Hindlimb muscle (tissue), 1 donor: ENCODE measurements at places on chromosomes 12 and 14. TPM values are rescaled to one million over a fixed set of nuclear protein-coding genes. Genes with fewer than 3 reads are reported as not detected.

HIGD1C gene
- polyA plus RNA-seq: not detected

KRT86 gene
- polyA plus RNA-seq: 0.19 TPM

NEUROD4 gene
- not detected for polyA plus RNA-seq

- DNase-seq: no peak
Observed at GRCh38 chr14:53606203-53606602, 350.4 kb downstream of the BMP4 start.

- DNase-seq: peak; percentile 32
Observed at GRCh38 chr12:28191051-28192048, 1.1 kb downstream of the CCDC91 start.

DNA sequence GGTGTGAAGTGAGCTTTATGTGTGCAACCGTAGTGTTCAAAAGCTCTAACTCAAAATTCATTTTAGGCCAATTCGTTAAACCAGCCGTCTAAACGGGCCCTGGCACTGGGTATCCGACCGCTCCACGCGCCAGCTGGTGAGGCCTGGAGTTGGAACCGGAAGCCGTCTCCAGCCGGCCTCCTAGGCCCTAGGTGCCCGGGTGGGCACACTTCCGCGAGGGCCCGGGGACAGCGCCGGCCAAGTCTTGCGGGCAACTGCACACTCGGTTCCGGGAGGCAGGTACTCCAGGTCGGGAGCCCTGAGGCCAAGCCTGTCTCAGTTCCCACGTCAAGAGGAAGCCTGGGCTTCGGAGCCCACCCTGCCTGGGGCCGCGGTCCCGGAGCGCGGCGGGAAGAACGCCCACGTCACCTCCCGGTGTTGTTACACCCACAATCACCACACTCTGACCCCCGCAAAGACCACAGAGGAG lies 16.2 kb downstream of the OTX2 start:
- no peak for DNase-seq

DNA sequence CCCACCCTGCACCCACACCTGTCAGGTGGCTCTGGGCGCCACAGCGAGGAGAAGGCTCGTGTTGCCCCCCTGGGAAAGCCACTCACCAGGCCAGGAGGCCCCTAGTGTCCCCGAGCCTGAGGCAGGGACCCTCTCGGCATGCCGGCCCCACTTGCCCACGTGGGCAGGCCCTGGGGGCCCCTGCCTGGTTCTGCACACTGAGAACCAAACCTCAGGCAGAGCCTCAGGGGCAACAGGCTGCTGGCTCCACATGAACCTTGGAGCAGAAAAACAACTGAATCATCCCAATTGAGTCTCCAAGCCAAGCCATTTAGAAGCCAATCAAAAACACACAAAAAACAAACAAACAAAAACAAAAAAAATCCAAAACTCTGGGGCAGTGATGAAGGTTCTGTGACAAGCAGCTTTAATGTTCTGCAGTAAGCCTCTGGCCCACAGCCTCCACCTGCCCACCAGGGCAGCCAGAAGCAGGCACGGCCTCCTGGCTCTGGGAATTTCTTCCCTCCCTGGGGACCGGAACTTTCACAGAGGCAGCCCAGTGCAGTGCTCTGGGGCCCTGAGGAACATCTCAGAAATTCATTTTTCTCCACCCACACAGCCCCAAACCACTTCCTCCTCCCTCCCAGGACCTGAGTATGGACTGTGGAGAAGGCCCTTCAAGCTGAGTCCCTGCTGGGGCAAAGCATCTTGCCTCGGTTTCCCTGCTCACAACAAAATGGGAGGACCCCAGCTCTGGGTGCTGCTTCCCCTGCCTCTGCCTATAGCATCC lies 90.2 kb downstream of the CHGA start:
- no peak for DNase-seq

NR1H4 gene
- not detected for polyA plus RNA-seq

- DNase-seq: peak; percentile 55
Observed at GRCh38 chr14:77076113-77076631, 21.9 kb upstream of the CIPC start.

- DNase-seq: peak; percentile 26
Observed at GRCh38 chr12:20097626-20098025, 270.7 kb upstream of the PDE3A start.

- DNase-seq: no peak
Observed at GRCh38 chr14:45558183-45558582, 305.2 kb upstream of the MIS18BP1 start.

AICDA gene
- polyA plus RNA-seq: 0.23 TPM

- DNase-seq: no peak
Observed at GRCh38 chr12:125122668-125123067, 57.4 kb downstream of the AACS start.

FGF6 gene
- polyA plus RNA-seq: 28.9 TPM

ART4 gene
- 0.22 TPM for polyA plus RNA-seq

- DNase-seq: no peak
Observed at GRCh38 chr12:94622475-94622874, 27.9 kb downstream of the TMCC3 start.

GRCh38 chr12:43022838-43023237 lies 433.3 kb upstream of the PRICKLE1 start:
- no peak for DNase-seq

MARK3 gene
- polyA plus RNA-seq: 60.4 TPM

GRCh38 chr12:94815958-94816357 lies 165.6 kb upstream of the TMCC3 start:
- DNase-seq: no peak

OR4K1 gene
- not detected for polyA plus RNA-seq

GRCh38 chr14:74705613-74706500 lies 7.0 kb downstream of the AREL1 start:
- DNase-seq: no peak

ANG gene
- polyA plus RNA-seq: 2.5 TPM

GRCh38 chr12:33602515-33602914 lies 162.9 kb upstream of the SYT10 start:
- DNase-seq: no peak

KRT83 gene
- not detected for polyA plus RNA-seq

ZDHHC22 gene
- polyA plus RNA-seq: 0.30 TPM

- DNase-seq: no peak
Observed at GRCh38 chr14:99245564-99246511, 26.2 kb downstream of the BCL11B start.

DNA sequence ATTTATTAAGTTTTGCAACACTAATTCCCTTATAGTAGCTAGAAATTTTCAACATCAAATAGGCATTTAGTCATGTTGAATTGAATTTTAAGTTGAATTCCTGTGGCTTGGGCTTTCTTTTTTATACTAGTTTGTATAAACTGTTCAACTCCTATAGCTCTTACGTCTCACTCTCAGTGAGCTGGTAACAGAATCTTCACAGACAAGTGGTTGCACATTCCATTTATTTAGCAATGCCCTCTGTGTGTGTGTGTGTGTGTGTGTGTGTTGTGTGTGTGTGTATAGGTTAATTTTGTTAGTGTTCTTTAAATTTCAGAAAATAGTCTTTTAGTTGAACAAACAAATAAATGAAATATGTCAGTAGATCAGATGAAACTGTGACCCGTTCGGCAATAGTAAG lies 425.0 kb downstream of the NPAS3 start:
- DNase-seq: no peak

GRCh38 chr14:74917646-74918081 lies 5.4 kb downstream of the RPS6KL1 start:
- peak; percentile 67 for DNase-seq

GRCh38 chr12:93773122-93773871 lies 96.1 kb downstream of the CRADD start:
- no peak for DNase-seq

NDRG2 gene
- polyA plus RNA-seq: 184 TPM

DNA sequence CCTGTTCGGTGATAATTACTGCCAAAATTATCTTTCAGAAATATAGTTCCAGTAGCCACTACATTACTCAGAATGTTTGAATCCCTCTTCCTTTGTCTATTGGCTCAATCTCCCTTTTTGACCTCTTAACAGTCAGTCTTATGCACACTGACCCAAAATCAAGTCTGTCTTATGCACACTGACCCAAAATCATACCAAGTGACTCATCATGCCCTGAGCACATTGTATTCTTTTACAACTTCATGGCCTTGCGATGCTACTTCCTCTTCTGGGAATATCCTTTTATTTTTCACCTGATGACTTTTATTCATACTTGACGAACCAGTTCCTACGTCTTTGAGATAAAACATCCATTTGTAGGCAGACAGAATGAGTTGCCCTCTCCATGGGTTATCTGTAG lies 182.3 kb downstream of the NPAS3 start:
- DNase-seq: no peak

- DNase-seq: no peak
Observed at GRCh38 chr14:90692061-90692460, 124.2 kb downstream of the TTC7B start.

DNA sequence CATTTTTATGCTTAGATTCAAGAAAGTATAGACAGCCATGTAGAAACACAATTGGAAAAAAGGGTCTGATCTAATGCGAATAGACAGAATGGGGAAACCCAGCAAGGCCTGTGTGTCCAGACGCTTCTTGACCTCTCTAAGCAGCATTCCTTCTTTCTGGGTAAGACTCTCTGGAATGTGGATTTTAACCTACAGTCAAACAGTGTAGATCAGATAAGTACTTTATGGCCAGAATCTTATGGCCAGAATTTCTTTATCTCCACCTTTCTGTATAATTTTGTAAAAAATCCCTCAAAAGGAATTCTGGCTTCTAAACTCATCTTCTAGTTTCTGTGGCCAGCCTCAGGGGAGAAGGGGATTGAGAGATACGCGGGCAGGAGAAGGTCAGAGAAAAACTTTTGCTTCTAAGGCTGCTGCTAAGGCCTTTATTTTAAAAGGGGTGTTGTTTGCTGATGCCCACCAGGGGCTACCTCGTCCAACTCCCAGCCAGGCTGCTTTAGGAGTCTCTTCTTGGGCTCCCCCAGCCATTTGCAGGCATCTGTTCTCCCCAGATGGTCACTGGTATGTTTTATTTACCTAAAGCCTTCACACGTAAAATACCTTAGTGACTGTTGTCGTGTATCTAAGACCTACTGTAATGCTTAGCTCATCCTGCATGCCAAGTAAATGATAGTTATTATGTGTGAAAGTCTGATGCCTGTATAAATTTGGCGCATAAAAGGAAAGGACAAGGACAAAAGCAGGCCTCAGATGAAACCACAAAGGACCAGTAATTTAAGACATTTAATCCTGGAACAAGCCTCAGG lies 68.4 kb downstream of the ANO6 start:
- no peak for DNase-seq

HPD gene
- not detected for polyA plus RNA-seq

- DNase-seq: no peak
Observed at GRCh38 chr12:98439471-98439951, 75.9 kb upstream of the TMPO start.

TRMT61A gene
- polyA plus RNA-seq: 7.8 TPM

GRCh38 chr12:71195338-71195896 lies 37.6 kb upstream of the TSPAN8 start:
- no peak for DNase-seq

GRCh38 chr14:24798911-24799462 lies 165.0 kb upstream of the GZMB start:
- no peak for DNase-seq

GRCh38 chr14:30158299-30158698 lies 230.7 kb upstream of the PRKD1 start:
- DNase-seq: no peak

- DNase-seq: peak; percentile 15
Observed at GRCh38 chr12:95733141-95733825, 57.3 kb downstream of the NTN4 start.

DNA sequence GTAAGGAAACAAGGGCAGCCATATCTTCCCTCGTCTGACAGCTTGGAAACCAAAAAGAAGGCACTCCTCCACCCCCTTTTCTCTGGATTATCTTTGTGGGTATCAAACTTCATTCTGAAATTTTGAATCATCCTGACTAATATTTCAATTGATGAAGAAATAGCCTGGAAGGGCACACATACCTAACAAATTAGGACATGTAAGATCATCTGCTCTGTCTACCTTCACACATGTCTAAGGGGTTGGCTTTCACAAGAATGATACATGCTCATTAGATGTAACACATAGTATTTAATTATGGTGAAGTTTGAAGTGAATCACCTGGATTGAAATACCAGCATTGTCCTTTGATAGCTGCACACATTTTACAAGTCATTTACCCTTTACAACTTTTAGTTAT lies 348.1 kb upstream of the RPL10L start:
- no peak for DNase-seq

- no peak for DNase-seq
Observed at GRCh38 chr12:130436741-130437501, 99.2 kb downstream of the PIWIL1 start.

- no peak for DNase-seq
Observed at GRCh38 chr14:55936691-55937090, 181.5 kb upstream of the PELI2 start.

TRPV4 gene
- polyA plus RNA-seq: 0.99 TPM

- no peak for DNase-seq
Observed at GRCh38 chr14:99024926-99025325, 247.1 kb downstream of the BCL11B start.

DNA sequence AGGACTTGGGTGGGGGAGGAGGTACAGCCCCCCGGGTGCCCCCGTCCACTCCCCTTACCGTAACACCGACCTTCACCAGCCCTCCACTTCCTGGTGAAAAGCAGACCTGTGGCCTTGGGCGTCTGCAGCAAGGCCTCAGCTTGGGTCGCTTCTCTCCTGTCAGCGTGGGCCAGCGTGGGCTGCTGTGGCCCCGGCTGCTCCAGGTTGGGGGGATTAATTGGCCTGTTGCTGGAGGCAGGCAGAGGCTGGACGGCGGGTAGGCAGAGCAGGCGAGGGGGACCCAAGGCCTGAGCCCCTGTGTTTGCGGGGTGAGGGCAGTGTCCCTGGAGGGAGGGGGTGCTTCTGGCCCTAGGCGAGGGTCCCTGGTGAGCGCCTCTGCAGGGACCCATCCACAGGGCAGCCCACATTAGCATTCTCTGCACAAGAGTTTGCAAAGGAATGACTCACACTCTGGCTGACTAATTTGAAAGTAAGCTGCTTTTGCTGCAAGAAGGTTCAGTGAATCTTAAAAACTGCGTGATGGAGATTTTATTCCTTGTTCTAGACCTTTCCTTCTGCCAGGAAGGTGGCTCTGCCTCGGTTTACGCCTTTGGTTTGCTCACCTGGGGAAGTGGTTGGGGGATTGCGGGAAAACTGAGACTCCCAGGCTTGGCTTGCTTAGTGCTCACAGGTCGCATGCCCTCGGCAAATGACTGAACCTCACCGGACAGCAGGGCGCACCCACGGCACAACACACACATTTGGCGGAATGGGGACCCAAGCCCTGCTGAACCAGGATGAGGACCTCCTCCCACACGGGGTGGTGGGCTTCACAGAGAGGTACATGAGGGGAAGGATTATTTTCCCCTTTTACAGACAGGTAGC lies 37.9 kb upstream of the DLK1 start:
- no peak for DNase-seq

- DNase-seq: no peak
Observed at GRCh38 chr14:58288106-58288792, 10.1 kb upstream of the ARID4A start.
